Amniotic stem cell (primary cell): ENCODE measurements at places on chromosomes 11 and 22.

- DNase-seq, result no peak
Observed at GRCh38 chr22:28341001-28341400, 338.6 kb downstream of the TTC28 start.

GRCh38 chr11:32411942-32412615, 23.3 kb downstream of the WT1 start:
- DNase-seq, result no peak

GRCh38 chr11:76087749-76088148, 118.6 kb downstream of the WNT11 start:
- DNase-seq, result no peak

GRCh38 chr22:27348634-27349033, 452.9 kb downstream of the MN1 start:
- DNase-seq, result no peak

- DNase-seq, result peak; percentile 51
Observed at GRCh38 chr11:118621071-118621783, 13.8 kb downstream of the PHLDB1 start.

DNA sequence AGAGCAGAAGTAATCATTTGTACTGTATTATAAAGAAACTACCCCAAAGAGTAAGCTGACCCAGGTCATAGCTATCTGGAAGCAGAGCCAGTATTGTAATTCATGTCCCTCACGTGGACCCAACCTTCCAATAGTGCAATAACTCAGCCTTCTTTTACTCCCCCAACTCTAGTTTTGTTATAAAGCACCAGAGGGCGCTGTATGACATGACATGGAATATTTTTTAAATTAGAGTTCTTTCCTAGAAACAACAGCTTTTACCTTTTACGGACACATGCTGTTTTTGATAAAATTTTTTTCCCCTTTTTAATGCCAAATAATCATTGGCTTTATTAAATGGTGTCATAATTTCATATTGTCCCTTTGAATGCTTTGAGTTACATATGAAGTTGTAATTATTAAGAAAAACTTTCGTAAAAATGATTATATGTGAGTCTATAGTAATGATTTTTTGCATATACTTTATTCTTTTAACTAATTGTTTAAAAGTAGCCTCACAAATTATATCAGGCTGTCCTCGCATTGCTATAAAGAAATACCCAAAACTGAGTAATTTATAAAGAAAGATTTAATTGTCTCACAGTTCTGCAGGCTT, 76.9 kb downstream of the DKK3 start:
- DNase-seq, result peak; percentile 67

DNA sequence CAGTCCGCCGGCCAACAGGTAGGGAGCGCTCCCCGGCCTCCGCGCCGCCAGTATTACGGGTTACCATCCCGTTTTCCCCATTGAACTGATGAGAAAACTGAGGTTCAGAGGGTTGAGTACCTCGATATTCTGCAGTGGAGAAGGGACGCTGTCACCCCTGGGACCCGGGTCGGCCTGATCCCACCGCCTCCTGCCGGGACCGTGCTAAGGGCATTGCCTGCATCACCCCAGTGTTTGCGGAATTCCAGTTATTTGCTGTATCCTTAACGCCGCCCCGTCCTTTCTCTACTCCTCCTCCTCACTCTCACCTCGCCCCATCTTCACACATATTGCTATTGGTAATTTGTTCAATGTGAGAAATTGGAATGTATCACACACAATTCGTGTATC, 370 bp upstream of the A4GALT start:
- DNase-seq, result no peak

- DNase-seq, result no peak
Observed at GRCh38 chr11:119756169-119756865, 27.3 kb upstream of the NECTIN1 start.

DNA sequence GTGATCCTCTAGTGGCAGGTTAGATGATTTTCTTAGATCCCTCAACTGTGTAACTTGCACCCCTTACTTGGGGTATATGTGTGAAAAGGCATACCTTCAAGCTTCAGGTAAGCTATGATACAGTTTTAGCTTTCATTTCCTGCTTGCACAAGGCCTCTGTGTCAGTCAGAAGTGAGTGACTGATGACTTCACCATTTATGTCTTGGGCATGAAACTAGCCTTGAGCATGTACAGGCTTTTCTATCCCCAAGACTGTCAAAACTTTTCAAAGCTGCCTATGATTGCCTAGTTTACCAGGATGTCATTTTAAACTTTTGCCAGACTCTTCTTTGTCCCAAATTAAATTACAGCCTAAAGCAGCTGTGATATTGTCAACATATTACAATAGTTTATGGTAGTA, 286.1 kb upstream of the CNTN5 start:
- DNase-seq, result no peak

DNA sequence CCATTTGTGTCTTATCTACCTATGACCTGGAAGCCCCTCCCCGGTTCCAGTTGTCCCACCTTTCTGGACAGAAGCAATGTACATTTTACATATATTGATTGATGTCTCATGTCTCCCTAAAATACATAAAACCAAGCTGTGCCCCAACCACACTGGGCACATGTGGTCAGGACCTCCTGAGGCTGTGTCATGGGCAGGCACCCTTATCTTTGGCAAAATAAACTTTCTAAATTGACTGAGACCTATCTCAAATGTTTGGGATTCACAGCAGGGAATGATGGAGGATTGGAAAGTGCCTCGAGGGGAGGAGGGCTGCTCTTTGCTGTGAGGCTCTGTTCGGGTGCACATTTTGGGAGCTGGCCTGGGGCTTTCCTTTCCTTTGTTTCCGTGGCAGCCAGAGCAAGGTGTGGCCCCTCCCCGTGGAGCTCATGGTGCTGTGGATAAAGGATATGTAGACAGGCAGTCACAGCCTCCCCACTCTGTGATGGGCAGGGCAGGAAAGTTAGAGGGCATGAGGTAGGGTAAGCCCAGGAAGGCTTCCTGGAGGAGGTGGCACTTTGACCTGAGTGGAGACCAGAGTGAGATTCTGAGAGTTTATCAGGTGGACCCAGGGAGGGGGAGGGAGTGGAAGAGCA, 615.6 kb downstream of the TBC1D22A start:
- no peak for DNase-seq

DNA sequence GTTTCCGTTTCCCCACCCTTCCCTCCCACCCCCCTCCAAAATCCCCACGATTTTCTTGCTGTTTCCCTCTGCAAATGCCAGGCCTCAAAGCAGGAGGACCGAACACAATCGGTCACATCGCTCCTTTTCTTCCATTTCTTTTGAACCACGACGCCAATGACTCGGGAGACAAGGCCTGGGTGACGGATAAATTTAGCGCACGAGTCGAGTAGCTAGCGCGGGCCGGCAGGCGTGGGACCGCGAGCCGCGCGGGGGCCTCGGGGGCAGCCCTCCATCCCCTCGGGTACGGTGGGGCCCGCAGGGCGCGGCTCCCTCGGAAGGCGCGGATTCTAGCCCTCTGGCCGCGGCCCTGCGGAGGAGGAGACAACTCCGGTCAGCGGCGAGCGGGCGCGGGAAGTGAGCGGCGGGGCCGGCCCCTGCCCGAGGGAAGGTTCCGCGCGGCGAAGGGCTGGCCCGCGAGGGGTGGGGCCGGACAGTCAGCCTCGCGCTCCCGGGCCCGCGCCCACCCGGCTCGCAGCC, 414 bp downstream of the JOSD1 start:
- no peak for DNase-seq

DNA sequence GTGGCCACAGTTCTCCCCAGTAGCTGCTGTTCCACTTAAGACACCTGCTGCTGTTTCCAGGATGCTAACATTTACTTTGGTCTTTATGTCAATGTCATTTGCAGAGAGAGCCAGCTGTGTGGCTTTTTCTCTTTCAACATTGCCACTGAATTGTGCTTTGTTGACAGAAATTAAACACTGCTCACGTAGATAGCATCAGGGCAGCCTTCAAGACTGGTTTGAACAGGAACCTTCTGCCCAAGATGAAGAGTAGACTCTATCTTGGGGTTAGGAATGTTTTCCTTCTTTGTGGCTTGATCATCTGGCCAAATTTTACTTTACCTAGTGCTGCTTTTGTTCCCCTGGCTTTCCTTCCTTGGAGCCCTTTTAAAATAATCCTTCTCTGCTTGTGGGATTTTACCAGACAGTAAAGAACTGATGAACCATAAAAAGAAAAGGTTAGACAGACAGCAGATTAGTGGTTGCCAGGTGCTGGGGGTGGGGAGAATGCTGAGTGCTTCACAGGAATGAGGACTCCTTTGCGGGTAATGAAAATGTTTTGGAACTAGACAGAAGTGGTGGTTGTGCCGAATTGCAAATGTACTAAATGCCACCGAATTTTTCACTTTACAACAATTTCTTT, 22.7 kb upstream of the XBP1 start:
- DNase-seq, result no peak

GRCh38 chr22:44566911-44567310, 68.9 kb upstream of the RTL6 start:
- DNase-seq, result no peak

GRCh38 chr22:45529971-45530575, 27.4 kb downstream of the FBLN1 start:
- DNase-seq, result peak; percentile 75

DNA sequence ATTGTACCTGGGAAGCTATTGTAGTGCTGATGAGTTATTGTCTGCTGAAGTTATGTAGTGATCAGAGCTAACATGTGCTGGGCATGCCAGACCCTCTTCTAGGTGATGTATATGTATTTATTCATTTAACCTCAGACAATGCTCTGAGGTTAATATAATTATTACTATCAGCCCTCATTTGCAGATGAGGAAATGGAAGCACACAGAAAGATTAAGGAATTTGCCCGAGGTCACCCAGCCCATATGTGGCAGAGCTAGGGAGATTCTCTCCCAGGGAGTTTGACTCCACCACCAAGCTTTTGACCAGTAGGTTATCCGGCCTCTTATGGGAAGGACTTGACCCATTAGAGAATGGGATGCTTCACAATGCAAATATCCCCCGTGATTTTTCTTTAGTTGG, 114.2 kb upstream of the NAV2 start:
- no peak for DNase-seq

- no peak for DNase-seq
Observed at GRCh38 chr11:8767466-8768142, 85.0 kb downstream of the RPL27A start.

- no peak for DNase-seq
Observed at GRCh38 chr11:70303070-70303469, 32.6 kb downstream of the PPFIA1 start.

DNA sequence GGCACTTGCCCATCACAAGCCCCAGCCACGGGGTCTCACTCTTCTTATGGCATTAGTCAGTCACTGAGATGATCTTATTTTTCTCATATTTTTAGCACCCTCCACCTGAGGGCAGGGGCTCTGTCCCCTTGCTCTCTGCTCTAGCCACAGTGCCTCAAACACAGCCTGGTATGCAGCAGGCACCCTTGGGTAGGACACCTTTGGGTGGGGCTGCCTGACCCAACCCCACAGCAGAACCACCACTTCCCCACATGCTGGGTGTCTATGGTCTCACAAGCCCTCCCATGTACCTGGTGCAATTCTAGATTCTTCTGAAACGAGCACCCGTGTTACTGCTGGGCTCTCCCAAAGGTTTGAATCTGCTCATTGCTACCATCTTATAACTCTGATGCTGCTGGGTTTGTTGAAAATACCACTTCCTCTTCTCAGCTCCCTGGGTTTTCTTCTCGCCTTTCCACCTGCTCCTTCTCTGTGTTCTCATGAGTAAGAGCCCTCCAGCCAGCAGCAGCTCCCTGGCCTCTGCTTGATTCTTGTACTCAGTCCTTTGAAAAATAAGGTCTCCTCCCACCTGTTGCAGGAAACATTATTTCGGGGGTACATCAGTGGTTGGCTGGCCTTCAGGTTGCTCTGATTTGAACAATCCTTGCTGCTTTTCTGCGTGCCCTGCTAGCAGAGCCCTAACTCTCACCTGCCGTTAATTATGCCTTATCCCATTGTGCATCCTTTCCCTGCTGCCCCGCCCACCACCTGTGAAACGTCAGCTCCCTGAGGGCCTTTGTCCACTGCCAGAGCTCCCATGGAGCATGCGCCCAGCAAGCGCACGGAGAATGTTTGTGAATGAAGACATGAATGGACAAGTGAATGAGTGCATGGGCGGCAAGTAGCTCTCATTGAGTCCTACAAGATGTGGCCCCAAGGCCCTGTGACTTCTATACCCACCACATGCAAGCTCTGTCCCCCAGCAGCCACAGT, 1181.6 kb downstream of the TBC1D22A start:
- no peak for DNase-seq
